Iris pigment epithelial cell (primary cell): ENCODE measurements at places on chromosomes 16 and 17.

DNA sequence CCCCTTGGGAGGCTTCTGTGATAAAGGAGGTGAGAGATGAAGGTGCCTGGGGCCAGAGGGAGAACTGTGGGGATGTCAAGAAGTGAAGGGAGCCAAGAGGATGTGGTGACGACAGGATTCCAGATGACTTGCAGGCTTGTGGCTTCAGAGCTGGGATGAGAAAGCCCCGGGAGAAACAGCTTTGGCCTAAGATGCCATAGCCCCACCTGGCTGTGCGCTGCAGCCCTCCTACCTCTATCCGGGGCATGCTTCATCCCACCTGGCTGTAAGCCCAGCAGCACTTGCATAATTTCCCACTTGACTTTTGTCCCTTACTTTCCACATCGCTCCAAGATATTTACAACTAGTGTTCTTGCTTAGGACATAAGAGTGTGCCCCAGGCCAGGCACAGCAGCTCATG, 29.3 kb downstream of the GINS3 start:
- no peak for DNase-seq

GRCh38 chr17:6099492-6099891, 29.3 kb downstream of the WSCD1 start:
- DNase-seq, result no peak

DNA sequence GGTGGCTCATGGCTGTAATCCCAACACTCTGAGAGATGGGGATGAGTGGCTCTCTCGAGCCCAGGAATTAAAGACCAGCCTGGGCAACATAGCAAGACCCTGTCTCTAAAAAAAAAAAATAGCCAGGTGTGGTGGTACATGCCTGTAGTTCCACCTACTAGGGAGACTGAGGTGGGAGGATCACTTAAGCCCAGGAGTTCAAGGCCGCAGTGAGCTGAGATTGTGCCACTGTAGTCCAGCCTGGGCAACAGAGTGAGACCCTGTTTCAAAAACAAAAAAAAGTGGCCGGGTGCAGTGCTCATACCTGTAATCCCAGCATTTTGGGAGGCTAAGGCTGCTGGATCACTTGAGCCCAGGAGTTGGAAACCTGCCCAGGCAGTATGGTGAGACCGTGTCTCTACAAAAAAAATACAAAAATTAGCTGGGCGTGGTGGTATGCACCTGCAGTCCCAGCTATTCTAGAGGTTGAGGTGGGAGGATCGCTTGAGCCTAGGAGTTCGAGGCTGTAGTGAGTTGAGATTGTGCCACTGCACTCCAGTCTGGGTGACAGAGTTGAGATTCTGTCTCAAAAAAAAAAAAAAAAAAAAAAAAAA, 3.0 kb downstream of the C16orf54 start:
- DNase-seq, result no peak

DNA sequence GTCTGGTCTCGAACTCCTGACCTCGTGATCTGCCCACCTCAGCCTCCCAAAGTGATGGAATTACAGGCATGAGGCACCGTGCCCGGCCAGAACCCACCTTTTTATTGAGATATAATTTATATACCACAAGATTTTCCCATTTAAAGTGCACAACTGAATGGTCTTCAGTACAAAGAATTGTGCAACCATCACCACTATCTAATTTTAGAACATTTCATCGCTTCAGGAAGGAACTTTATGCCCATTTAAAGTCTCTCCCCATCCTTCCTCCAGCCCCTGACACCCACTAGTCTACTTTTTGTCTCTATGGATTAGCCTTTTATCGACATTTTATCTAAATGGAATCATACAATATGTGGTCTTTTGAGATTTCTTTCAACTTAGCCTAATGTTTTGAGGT, 25.4 kb upstream of the HELZ start:
- DNase-seq, result no peak

- no peak for DNase-seq
These were observed 34.6 kb downstream of the PHLPP2 start for GRCh38 chr16:71689901-71690300.

DNA sequence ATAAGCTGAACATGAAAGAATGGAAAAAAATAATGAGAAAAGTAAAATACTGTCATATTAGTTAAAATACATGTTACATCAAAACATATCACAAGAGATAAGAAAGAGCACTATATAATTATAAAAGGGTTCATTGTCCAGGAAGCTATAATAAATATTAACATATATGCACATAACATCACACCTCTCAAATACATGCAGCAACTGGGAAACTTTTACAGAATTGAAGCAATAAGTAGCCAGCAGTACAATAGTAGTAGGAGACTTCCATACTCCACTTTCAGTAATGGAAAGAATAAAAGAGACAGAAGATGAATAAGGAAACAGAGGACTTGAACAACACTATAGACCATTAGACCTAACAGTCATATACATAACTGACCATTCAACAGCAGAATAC, 90.4 kb downstream of the AHSP start:
- no peak for DNase-seq

DNA sequence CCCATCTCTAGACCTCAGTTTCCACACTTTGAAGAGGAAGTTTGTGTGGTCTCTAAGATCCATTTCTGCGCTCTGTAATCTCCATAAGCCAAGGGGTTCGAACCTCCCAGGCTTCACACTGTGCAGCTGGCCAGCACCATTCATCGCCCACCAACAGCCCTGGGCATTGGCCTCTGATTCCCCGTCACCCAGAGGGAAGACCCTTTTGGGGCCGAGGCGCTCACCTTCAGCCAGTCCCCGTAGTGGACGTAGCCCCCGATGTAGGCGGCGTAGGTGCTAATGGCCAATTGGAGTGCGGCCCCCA, 678 bp downstream of the TMEM101 start:
- no peak for DNase-seq

DNA sequence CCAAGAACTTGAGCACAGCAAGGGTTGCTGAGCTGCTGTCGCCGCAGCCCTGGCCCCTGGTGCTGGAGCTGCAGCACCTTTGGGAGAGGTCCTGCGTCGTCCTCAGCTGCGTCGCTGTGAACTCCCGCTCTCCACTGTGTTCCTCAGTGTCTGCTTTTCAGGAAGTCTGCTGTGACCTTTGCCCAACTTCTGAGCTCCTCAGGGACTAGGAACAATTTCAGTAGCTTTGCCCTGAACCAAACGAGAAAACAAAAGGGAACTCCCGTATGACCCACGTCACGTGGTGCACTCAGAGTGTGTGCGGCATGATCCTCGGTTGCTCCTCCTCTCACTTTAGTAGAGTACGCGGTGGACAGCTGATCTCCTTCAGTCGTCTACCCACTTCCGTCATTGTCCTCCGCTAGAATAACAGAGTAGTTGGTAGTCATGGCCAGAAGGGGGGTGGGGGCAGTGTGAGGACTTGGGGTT, 44.2 kb downstream of the WDR45B start:
- DNase-seq, result peak; percentile 67

- DNase-seq, result no peak
These were observed 36.0 kb downstream of the NKD1 start for GRCh38 chr16:50584033-50584722.

GRCh38 chr16:72609933-72610332, 438.0 kb upstream of the PMFBP1 start:
- no peak for DNase-seq

DNA sequence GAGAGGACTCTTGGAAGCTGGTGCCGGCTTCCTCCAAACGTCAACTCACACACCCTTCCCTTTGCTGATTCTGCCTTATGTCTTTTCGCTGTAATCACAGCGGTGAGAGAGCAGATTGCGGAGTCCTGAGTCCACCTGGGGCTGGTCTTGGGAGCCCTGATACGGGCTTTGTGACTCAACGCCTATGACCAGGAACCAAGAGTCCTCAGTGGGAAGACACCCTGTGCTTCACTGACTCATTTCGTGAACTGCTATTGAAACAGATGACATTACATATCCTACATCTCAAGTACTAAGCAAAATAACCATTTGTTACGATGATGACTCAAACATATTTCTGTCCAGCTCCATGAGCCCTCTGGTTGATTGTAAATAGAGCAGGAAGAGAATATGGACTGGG, 90.7 kb upstream of the CREBBP start:
- DNase-seq, result peak; percentile 91

DNA sequence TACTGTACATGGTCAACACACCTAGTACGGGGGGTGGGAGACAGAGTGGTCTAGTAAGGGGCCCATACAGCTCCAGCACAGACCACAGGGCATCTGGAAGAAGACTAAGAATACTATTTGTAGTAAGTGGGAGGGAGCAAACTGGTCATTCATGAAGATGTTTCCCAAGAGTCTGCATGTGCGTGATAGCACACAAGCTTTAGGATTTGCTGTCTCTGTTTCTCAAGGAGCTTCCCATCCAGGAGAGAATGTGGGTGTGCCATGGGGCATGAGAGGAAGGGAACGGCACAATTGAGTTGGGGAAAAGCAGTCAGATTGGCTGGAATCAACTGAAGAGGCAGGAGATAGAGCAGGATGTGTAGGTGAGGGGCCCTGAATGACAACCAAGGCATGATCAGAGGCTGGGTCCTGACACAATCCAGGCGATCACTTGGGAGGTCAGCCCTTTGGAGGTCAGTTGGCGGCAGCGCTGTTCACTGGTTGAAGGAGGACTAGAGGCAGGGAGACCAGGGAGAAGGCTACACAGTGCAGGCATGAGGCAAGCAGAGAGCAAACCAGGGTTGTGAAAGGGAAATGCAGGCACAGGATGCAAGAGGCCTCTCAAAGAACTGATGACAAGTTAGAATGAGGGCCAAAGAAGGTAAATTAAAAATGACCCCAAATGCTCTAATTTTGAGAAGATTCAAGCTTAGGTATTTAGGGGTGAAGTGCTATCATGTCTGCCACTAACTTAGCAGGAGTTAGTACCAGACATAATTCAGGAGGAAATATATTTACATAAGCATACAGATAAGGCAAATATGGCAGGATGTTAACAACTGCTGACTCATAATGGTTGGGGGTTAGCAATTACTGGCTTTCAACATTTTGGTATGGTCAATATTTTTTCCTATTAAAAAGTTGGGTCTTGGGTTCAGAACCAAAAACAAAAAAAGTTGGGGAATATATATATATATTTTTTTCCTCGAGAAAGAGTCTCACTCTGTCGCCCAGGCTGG, 10.3 kb downstream of the UBE2O start:
- no peak for DNase-seq

- DNase-seq, result no peak
These were observed at the start of gene KRTAP9-6 for GRCh38 chr17:41265078-41265477. KRTAP9-6 (plus strand) TSS chr17:41265378; CDS start chr17:41265378, 0 bp downstream.

DNA sequence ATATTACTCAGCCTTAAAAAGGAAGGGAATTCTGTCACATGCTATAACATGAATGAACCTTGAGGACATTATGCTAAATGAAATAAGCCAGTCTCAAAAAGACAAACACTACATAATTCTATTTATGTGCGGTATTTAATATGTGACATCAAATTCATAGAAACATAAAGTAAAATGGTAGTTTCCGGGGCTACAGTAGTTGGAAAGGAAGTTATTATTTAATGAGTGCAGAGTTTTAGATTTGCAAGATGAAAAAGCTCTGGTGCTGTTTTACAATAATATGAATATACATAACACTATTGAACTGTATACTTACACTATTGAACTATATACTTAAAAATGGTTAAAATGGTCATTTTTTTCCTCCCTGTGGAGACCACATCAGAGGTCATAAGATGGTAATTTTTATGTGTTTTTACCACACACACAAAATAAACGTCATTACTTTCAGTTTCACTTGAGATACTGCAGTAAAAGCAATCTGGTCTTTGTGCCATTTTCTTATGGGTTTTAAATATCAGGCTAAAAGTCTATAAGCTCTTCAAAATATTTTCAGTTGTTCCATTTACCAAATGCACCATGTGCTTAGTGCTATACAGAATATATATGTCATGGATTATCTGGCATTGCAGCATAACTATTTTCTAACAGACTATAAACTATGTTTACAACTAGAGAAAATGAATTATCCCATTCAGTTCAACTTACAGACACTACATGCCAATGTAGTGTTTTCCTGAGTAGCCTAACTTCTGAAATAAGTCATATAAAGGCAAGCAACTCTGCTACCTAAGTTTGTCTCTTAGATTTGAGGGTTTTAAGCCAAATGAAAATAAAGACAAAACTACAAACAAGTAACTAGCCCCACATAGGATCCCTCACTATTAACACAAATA, 90.9 kb downstream of the SPAG9 start:
- DNase-seq, result peak; percentile 65

DNA sequence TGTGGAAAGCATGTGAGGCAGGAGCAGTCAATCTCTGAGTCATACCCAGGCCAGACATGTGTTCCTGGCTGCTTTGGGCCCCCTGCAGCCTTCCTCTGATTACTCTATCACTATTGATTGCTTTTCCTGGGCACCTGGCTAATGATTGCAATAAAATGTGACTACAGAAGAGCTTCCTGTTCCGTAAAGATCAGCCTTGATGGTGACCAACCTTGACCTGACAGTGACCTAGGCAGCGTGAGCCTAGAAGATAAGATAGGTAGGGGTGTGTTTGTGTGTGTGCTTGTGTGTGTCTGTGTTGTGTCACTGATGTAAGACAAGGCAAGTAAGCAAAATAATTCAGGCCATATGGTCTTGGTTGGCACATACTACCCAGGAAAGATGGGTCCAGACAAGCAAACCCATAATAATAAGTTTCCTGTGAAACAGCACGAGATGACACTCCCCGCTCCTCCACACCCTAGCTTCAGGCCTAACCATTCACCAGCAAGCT, 367.7 kb upstream of the CDH11 start:
- peak; percentile 52 for DNase-seq

DNA sequence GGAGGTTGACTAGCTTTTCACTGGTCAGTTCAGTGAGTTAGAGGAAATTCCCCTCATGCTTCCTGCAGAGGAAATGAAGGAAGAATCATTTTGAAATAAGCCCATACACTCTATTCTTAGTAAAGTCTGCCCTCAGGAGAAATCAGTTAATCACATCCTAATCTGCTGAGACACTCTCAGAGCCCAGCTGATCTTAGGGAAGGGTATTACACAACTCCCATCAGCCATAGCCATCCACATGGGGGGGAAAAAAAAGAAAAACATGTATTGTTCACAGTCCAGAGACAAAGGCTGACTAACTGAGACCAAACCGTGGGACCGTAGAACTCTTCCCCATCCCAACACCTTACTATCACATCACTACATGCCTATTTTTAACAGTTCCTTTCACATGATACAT, 722.3 kb downstream of the CDH8 start:
- DNase-seq, result no peak

GRCh38 chr17:47240806-47241205, 12.8 kb upstream of the ITGB3 start:
- DNase-seq, result no peak

DNA sequence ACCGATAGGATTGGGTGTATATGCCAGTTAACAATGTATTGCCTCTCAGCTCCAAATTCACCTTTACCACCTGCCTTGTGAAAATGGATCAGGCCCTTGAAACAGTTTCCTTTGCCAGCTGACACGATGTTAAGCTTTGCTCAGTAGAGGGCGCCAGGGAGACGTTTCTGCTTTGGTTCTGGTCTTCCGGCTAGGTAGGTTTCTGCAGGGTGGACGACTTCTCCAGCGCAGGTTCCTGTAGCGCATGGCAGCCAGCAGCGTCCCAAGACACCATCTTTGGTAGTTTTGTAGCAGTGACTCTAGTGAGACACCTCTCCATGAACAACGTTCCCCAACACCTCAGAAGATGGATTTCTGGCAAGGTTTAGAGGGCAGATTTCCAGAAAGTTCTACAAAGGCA, 24.0 kb downstream of the SYCE1L start:
- DNase-seq, result no peak
